ENCODE measurements at places on chromosomes 13 and 19.

- DNase-seq, result no peak
Measured at GRCh38 chr13:73258406-73258805, 199.6 kb downstream of the KLF5 start.

DNA sequence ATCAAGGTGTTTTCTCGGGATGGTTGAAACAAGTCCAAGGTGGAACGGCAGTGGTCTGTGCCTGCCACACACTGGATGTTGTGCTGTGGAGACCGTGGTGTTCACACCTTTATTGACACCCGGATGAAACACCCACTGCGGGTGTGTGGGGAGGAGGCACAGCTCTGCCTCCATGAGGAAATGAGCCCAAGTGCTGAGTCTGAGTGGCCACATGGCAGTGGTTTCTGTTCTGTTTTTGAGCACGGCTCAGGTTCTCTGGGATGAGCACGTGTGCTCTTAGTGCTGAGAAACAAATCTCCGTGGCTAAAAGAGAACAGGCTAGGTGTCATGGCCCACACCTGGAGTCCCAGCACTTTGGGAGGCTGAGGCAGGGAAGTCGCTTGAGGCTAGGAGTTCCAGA, 29.5 kb downstream of the UPF1 start:
- DNase-seq, result no peak

DNA sequence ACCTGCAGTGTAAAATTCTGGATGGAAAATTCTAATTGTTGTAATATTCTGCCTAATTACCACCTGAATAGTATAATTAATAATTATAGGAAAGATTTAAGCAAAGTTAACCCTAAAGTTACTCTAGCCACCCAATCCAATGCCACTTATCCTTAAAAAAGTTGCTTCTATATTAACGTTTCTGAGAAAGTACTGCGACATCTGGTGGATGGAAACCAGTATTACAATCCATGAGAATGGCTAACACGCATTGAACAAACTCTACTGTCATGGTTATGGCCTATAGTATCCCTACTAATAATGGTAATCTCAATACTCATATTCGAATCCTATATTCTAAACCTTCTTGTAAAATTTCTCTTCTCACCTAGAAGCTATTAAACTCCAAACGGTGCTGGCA, 1551.8 kb downstream of the SLITRK1 start:
- DNase-seq, result peak; percentile 9

- no peak for DNase-seq
Measured at GRCh38 chr19:4318460-4318859, 14.1 kb downstream of the FSD1 start.

DNA sequence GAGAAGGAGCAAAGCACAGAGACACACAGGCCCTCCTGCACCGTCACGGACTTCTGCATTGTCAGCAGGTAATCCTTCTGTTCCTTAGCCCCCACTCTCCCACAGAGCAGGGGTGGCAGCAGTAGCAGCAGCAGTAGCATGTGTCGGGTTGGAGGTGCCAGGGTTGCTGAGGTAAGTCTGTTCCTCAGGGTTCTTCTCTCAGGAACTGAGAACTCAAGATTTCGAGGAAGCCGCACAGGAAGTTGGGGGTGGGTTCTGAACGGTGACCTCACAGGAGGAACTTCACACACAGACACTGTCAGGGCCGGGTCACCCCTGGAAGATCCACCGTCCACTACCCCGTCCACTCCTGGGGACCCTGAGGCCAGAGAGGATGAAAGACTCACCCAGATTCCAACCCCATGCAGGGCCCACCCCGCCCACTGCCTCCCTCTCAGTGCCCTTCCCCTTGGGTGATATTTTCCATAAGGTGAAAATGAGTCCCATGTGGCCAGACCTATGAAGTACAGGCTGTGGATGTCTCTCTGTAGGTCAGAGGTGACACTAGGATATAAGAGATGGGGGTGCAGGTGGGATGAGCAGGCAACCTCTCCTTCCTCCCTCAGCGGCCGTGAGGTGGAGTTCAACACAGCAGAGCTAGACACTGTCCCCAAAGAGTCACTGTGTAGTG, at the start of gene SIGLEC12:
Gene SIGLEC12 (minus strand): TSS at position 207 of the 670 bp plus-strand sequence. CDS start 67 bp downstream, at position 140.
- DNase-seq, result no peak

GRCh38 chr13:27663947-27664346, 42.3 kb downstream of the POLR1D start:
- DNase-seq, result no peak

DNA sequence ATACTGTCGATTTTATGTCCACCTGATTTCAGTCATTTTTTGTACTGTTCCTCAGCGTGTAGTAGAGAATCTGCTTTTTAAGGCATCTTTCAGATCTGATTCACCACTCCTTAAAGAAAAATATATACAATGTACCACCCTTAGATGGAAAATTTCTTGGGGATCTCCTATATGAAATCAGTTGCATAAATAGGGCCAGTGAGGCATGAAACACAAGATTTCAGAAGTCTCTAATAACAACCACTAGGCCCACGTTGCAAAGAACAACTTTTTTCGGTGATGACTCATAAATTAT, 1.4 kb downstream of the USP12 start:
- no peak for DNase-seq

DNA sequence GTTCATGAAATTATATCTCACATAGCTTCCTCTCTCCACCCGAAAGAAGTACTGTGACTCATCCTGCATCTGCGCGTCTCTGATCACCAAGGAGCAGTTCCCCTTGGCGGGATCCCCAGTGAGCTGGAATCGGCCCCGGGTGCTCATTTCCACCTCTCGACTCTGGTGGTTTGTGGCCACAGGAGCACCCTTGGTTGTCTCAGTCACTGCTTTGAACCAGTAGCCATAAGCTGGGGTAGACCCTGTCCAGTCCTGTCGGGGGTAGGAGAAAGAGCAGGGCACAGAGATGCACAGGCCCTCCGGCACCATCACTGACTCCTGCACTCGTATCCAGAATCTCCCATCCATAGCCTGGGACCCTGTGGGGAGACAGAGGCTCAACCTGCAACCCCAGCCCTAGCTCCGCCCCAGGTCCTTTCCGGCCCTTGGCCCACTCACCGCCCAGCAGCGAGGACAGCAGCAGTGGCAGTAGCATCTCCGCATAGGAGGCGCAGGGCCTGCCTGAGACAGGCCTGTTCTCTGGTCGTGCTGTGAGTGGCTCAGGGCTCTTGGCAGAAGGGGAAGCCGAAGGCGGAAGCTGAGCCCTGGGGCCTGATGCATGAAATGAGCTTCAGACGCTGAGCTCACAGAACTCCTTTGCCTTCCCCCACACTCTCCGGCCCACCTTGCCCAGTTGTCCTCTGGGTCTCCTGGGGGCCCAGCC, at the start of gene SIGLEC10:
Gene SIGLEC10 (minus strand): TSS at position 536 of the 703 bp plus-strand sequence. CDS start 61 bp downstream, at position 475.
- no peak for DNase-seq

GRCh38 chr19:18967358-18968146, 26.5 kb upstream of the HOMER3 start:
- no peak for DNase-seq

GRCh38 chr13:19673473-19674430, 40.3 kb downstream of the MPHOSPH8 start:
- no peak for DNase-seq

GRCh38 chr13:24008679-24009078, 111.4 kb upstream of the C1QTNF9B start:
- no peak for DNase-seq

- DNase-seq, result no peak
Measured at GRCh38 chr13:101115762-101116171, 300.5 kb downstream of the NALCN start.

DNA sequence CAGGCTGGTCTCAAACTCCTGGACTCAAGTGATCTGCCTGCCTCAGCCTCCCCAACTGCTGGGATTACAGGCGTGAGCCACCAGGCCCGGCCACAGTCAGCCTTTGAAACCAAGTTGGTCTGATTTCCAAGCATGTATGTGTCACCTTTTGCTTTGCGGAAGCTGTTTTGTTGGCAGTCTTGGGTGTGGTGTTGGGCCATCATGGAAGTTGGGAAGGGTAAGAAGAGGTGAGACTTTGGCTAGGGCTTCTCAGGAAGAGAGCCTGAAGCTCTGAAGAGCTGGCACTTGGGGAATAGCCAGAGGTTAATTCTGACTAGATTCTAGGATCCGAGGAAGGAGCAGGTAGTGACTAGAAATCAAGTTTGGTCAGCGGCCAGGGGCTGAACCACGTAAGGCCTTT, 2.8 kb downstream of the RSPH6A start:
- no peak for DNase-seq

- peak; percentile 81 for DNase-seq
Measured at GRCh38 chr13:74287724-74288169, 153.5 kb upstream of the KLF12 start.

DNA sequence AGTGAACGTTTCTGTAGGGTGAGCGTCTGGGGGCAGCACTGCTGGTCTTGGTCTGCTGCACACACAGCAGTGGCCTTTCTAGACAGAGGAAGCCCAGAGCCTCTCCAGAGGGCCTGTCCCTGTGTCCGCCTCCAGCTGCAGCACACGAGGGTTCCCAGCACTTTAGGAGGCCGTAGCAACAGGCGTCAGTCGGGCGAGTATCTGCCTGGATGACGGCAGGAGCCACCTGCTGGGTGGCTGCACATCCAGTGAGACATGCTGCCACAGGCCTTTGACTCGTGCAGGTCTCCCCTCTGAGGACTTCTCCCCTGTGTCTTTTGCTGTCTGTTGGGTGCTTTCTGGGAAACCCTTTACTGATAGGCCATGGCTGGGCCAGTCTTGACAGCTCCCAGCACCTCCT, 22.1 kb downstream of the AP2A1 start:
- DNase-seq, result no peak

DNA sequence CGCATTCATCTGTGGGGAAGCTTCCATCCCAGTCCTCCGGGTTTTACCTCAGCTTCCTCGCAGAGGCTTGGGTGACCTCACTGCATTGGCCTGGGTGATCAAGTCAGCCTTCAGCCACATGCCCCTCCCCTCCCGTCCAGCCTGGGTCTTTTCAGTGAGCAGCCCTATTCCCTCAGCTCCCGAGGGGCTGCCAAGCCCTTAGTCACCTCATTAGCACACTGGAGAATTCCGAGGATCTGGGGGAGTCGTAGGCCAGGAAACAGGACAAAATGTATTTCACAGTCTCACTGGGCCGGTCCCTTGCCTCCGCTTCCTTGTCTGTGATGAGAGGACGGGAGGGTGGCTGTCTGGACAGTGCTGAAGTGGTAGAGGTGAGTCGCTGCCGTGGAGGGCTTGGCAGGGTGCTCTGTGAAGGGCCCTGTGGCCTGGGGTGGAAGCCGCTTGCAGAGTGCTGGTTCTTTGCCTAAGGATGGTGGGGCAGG, 19.9 kb downstream of the KDM4B start:
- no peak for DNase-seq

GRCh38 chr19:44698492-44699201, at the start of gene CEACAM16:
CEACAM16 (plus strand) TSS chr19:44699151; CDS start chr19:44701457, 2,306 bp downstream.
- no peak for DNase-seq

GRCh38 chr13:105063676-105064075, 1471.8 kb downstream of the EFNB2 start:
- no peak for DNase-seq

- peak; percentile 18 for DNase-seq
Measured at GRCh38 chr19:45824041-45824471, 8.9 kb upstream of the RSPH6A start.

GRCh38 chr13:110119935-110120905, 186.7 kb downstream of the COL4A1 start:
- DNase-seq, result no peak

DNA sequence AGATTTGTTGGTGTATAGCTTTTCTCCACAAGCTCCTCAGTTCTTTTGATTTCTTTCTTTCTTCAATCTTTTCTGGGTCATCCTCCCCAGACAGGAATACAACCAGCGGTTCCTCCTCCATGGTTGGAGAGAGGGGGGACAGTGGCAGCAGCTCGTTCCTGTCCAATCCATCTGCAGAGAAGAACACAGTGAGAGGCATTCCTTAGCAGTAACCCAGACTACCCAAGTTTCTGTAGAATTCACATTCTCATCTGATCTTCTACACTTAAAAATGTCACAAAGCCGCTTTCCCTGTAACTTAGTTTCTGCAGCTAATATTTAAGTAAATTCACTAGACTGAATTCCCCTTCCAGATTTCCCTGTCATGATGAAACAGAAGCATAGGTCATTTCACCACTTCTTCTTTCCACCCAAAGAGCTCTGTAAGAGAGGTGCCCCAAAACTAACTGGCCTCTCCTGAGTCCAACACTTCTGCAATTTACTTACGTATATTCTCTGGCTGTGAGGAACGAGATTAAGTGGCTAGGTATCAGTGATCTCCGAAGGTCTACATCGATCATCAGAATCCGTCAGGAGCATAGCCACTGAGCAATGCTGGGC, 171.9 kb downstream of the TBC1D4 start:
- no peak for DNase-seq

GRCh38 chr13:52411629-52412028, 5.7 kb upstream of the THSD1 start:
- DNase-seq, result no peak

DNA sequence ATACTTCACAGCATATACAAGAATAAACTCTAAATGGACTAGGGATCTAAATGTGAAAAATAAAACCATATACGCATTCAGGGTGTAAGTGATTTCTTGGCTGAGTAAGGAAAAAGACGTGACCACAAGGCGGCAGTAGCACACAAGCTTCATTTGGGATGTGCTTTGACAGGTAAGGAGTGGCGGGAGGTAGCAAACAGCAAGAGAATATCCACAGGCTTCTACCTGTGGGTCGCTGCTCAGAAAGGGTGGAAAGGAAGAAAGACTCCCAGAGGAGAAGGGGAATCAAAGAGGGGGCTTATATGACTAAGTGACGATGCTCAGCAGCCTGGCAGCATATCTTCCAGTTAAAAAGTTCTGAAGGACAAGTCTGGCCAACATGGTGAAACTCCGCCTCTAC, 2.5 kb upstream of the ZNF121 start:
- peak; percentile 30 for DNase-seq

DNA sequence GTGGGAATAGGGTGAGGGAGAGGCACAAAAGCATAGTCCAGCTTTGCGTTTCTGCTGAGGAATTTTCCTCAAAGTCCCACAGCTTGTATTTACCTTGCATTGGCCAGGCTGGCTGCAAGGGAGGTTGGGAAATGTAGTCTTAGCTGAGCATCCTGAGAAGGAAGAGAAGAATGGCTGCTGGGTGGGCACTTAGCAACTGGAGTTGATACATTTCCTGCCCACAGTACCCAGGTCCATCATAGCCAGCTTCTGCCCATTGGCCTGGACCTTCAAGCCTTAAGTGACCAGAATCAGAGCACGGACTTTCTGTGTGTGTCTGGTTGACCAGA, 112.4 kb downstream of the SIPA1L3 start:
- DNase-seq, result no peak
